ENCODE measurements at places on chromosomes 5 and 9.

- no peak for DNase-seq
Measured at GRCh38 chr9:78097541-78097940, 65.9 kb upstream of the GNAQ start.

GRCh38 chr5:172288465-172288864, 4.9 kb upstream of the UBTD2 start:
- DNase-seq = no peak

GRCh38 chr9:134230092-134230941, 66.0 kb upstream of the RNU6ATAC start:
- DNase-seq = no peak

DNA sequence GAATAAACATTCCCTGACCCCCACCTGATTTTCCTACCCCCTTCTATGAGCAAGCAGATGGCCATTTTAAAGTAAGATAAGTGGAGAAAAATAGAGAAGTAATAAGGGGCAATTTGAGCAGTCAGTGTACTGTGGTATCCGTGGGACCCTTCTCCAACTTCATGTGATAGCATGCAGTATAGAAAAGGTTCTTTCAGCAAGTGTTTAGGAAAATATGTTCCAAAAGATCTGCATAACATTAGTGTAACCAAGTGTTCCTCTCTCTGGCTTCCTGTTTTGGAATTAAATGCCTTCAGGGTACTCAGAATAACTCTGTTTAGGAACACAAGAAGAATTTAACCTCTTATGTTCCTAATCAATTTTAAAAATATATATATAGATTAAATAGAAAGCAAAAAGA, 134.9 kb downstream of the ATG10 start:
- no peak for DNase-seq

DNA sequence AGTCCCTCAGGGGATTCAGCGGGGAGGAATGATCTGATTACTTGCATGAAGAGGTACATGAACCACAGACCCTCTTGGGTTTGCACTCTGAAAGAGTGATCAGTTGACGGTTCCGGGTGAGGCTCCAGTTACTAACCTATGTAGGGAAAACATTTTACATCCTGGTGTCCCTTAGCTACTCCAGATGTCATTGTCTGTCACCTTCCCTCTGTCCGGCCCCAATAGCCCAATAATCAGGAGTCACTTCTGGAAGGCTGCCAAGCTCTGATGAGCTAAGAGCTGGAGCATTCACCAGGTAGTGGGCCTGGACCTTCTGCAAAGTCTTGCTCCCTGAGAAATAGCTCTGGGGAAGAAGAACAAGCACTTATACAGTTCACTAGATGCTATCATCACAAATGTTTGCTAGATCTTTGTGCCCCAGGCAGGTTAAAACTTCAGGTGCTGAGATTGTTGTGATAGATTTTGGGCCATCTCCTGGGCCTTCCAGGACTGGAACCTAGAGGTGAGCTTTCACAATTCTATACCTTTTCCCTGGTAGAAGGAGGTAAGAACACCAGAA, 64.5 kb downstream of the ENTREP1 start:
- DNase-seq = no peak

DNA sequence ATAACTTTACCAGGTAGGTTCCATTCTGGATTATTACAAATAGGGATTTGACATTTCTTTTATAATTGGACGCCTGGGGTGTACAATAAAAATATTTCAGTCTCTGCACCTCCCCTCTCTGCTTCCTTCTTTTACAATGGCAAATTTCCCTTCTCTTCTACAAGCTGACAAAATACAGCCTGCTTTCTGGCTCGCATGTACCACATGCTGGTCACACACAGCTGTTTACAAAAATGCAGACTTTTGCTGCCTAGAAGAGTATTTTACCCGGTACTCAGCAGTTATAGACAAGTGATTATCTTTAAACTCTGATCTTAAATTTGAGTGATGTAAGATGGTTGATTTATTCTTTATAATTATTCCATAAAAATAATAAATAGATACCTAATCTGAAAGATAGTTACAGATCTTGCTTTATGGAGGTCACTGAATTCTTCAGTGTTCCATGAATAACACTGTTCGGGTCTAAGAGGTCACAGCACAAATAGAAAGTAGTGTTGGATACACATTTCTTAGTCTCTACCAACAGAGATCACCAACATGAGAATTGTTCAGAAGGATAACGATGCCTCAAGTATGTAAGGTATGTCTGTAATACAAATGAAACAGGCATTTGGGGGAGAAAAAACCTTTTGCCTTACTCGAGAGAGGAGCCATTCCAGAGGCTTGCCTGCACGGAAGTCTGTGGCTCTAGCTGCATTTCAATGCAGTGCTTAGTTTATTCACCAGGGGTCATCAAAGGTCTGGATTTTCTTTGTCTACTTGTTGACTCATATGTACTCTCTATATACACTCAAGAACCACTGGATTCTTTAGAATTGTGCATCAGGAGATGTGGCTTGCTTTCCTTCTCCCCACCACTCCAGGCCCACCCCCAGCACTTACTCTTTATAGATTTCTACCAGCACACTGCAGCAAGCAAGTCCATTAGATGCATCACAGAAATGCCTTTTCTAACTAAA, 206.6 kb upstream of the RFX3 start:
- DNase-seq = peak; percentile 2

DNA sequence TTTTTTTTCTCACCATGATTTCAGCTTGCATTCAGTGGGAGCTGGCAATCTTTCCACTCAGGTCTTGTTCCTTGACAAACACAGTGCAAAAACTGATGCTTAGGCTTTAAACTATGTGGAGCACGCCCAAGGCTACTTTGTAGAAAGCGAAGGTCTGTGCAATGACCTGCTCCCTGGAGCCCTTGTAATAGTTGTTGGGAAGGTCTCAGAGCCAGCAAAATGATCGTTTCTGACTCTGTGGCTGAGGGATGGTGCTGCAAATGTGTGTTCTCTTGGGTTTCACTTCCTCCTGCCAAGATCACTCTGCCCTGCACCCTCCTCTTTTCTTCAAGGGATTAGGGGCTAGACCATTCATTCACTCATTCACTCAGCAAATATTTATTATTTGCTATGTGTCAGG, 249.7 kb upstream of the MAP3K1 start:
- DNase-seq = no peak

DNA sequence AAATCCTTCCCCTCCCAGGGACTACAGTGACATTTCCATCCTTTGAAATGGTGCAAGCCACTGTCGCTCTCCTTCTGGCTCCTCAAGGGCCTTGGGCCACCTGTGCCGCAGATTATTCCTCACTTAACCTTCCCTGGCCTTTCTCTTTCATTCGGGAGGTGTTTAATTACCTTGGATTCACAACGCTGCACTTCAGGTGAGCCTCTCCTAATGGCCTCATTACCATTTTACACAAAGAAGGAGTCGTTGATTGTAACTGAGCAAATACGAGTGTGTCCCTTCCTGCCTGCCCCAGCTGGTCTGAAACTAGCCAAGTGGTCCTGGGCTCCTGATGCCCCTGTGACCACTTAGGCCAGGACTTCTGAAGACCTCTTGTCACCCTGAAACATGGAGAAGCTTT, 205.0 kb downstream of the CRB2 start:
- DNase-seq = no peak

DNA sequence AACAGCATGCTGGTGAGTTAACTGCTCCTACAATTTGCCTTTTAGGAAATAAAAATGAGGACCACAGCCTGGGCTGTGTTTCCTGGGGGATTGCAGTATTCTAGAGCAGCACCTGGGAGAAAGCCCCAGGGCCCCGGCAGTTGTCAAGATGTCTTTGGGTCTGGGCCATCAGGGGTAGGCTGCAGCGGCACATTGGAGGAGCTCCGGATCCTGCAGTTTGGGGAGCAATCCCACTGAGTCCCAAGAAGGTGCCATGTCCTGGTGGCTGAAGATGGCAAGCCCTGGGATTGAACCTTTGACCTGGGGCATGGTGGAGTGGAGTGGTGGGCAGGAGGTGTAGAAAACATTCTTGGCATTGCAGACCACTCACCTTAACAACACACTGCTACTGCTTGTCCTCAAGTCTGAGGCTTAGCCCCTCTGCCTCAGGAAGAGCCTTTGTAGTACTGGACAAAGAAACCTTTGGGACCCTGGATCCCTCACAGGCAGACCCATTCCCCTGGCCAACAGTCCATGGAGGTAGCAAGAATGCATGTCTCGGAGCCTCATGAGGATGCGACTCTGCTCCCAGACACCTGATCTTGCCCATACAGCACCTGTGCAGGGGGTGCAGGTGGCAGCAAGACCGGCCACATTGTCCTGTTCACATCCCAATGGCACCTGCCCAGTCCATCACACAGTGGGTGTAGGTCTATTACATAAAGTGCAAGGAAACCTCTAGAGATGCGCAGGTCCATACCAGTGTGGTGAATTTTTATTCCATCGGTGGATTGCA, 159.1 kb upstream of the IRX2 start:
- no peak for DNase-seq

DNA sequence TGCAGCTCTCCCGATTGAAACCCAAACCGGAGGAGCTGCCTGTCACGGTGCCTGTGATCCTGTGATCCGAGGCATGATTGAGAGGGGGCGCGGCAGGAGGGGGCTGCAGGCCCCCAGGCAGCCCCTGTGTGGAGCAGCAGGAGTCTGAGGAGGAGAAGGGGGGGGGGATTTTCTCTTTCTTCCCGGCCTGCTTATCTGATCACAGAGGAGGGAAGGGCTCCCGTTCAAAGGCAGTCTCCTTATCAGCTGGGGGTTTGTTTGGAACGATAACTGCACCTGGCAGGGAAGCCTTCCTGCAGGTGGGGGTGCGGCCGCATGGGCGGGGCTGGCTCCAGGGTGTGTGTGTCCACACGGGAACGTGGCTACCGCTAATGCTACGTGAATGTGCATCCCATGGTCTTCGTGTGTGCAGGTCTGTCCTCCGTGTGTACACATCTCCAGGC, 38.4 kb downstream of the LMX1B start:
- no peak for DNase-seq

DNA sequence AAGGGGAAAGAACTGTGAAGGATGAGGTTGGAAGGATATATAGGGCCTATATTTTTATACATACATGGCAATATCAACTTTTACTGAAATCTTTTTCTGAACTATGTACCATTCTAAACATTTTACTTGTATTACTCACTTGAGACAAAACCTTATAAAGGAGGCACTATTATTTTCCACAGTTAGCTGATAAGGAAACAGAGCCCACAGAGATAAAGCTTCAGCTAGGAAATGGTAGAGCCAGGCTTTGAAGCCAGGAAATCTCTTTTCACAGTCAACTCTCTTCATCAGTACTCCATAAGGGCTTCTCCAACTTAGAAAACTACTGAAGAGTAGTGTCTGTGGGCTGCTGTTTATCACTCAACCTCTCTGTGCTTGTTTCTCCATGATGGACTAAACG, 613.7 kb downstream of the PRELID2 start:
- DNase-seq = no peak

DNA sequence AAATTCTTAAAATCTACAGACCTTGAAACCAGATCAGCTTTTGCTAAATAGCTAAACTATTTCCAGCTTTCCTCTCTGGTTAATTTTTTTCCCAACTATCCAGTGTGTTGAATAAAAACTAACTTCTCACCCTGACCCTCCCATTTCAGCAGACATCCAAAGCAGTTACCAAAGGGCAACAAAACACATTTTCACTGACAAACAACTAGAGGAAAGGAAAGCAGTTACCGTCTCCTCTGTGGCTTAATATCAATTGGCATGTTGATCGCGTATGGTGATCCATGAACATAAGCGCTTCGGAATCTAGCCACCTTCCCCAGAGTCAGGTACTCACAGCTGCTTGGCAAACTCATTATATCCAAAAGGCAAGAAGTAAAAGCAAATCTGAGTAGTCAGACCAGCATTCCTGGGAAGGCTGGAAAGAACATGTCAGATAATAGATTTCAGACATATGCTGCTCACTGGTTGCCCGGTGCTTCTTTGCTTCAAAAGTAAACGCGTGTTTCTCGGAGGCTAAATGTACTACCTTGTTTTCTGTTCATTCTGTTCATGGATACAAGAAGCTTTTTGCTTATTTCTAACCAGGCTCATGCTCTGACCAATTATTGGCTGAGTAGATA, 463.4 kb downstream of the PDE4D start:
- no peak for DNase-seq

DNA sequence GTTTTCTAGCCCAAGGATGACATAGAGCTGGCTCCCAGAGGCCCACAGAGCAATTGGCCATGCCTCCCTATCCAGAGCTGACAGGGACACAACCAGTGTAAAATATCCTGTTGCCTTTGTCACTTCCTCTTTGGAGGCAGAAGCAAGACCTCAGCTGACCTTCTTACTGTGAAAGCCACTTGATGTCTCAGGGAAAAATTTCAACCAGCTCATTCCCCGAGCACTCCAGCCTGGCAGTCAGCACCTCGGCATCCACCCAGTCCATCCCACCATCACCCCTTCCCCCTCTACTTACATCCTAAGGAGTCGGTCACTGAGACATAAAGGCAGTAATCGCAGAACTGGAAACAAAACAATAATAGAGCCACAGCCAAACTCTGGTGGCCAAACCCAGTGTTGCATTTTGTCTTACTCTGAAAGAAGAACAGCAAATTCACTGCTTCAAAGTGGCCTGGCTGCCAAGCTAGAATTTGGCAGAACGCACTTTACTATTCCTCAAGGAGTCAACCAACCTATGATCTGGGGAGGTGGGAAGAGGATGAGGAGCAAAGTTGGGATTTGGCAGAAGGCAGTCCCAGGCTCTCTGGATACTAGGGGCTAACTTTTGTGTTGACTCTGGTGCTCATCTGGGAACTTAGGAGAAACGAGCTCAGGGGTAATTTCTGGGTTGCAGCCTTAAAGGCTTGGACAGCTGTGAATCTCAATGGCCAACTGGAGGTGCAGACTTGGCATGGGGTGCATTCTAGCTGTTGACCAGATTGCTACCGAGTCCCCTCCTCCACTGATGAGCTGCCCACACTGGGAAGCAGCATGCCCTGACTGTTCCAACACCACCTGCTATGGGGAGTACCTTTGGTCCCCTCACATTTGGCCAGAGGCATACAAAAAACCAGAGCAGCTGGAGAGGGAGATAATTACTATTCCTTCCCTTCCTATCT, 13.6 kb downstream of the NIPAL4 start:
- no peak for DNase-seq

GRCh38 chr5:38148021-38148625, 110.2 kb upstream of the EGFLAM start:
- no peak for DNase-seq

- DNase-seq = no peak
Measured at GRCh38 chr5:130708754-130709153, 456.3 kb downstream of the HINT1 start.

GRCh38 chr5:11790201-11790600, 114.0 kb downstream of the CTNND2 start:
- DNase-seq = no peak

GRCh38 chr5:97670447-97670846, 487.4 kb upstream of the RIOK2 start:
- DNase-seq = no peak

GRCh38 chr9:132078699-132079356, 839 bp downstream of the MED27 start:
- DNase-seq = no peak

DNA sequence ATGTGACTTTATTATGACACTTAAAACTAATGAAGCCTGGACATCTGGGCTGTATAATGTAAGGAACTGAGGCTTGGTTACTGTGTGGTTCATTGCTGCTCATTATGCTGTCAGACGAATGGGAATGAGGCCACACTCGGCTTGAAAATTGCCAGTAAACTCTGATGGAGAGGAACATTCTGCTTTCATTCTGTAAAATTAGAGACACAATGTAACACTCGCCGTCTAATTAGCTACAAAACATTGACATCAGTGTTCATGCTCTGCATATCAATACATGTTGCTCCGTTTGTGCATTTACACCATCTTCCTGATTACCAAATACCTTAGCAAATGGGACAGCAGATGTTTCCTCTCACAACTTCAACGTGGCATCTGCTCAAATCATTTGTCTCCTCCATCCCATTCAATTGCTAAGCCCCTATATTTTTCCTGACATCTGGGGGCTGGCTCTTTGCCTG, 133.0 kb downstream of the SLC28A3 start:
- DNase-seq = no peak

GRCh38 chr5:88829054-88829453, 53.9 kb downstream of the MEF2C start:
- DNase-seq = no peak

Data from T-helper 2 cell (primary cell).